ENCODE measurements at places on chromosomes 12 and 14.

- no peak for DNase-seq
Observed at GRCh38 chr12:68913682-68914081, 19.3 kb downstream of the CPM start.

- no peak for DNase-seq
Observed at GRCh38 chr14:56217380-56218045, 99.3 kb downstream of the PELI2 start.

GRCh38 chr12:6724409-6724797 lies 557 bp downstream of the COPS7A start:
- peak; percentile 42 for DNase-seq

GRCh38 chr14:70780396-70781075 lies 28.8 kb downstream of the MAP3K9 start:
- no peak for DNase-seq
